ENCODE measurements at places on chromosomes 4 and X. TPM values are rescaled to one million over a fixed set of nuclear protein-coding genes. Genes with fewer than 3 reads are reported as not detected.

Gene FAM13A
- total RNA-seq = 50.2 TPM

DNA sequence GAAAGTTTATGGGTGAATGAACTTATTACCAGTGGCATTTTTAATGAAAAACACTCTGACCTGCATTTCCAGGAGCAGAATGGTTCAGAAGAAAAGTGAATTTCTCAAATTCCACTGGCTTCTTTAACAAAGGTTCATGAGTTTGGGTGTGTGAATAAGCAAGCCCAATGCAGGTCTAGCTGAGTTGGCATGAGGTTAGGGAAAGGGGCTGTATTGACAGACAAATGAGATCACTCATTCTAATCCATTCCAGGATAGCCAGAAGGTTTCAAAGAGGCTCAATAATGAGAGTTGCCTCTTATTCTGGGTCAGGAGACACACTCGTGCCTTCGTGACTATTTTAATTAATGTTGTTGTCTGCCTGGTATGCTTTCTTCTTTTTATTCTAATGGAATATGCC, 43.7 kb upstream of the NPY2R start:
- no peak for DNase-seq
- H3K4me1 ChIP-seq = no peaks in the 10 kb centered on the region
- H3K4me3 ChIP-seq = no peak overlapping the region
- H3K27me3 ChIP-seq = peaks cover 6% of the 10 kb centered on the region
- no peaks in the 10 kb centered on the region for H3K36me3 ChIP-seq

DNA sequence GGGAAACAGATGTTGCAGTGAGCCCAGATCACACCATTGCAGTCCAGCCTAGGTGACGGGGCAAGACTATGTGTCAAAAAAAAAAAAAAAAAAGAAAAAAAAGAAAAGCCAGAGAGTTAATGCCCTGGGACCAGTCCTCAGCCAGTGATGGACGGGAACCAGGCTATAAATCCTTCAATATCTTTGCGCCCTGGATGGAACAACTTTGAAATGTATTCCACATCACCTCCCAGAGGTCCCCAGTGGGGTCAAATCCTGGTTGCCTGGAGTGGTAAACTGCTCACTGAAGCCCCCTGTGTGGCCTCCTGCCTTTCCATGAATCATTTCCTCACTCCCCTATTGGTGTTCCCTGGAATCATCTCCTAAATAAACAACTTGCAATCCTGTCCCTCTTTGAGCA, 166.9 kb downstream of the DEFB131A start:
- H3K4me3 ChIP-seq = no peak overlapping the region
- no peaks in the 10 kb centered on the region for H3K4me1 ChIP-seq
- no peak overlapping the region for H3K27ac ChIP-seq
- H3K36me3 ChIP-seq = no peaks in the 10 kb centered on the region

GRCh38 chr4:146232131-146232722, 17.9 kb downstream of the REELD1 start:
- H3K27me3 ChIP-seq = peaks cover 21% of the 10 kb centered on the region
- no peak for DNase-seq
- H3K27ac ChIP-seq = no peak overlapping the region
- no peaks in the 10 kb centered on the region for H3K4me1 ChIP-seq
- no peaks in the 10 kb centered on the region for H3K36me3 ChIP-seq
- no peak overlapping the region for H3K4me3 ChIP-seq

GRCh38 chrX:53445977-53446376, 11.8 kb upstream of the HSD17B10 start:
- no peak overlapping the region for H3K4me3 ChIP-seq
- no peak overlapping the region for H3K27ac ChIP-seq
- DNase-seq = no peak
- no peaks in the 10 kb centered on the region for H3K27me3 ChIP-seq
